ENCODE measurements at places on chromosomes 3 and 15.

- no peak for DNase-seq
These were observed 17.1 kb downstream of the RBP1 start for GRCh38 chr3:139522421-139522820.

DNA sequence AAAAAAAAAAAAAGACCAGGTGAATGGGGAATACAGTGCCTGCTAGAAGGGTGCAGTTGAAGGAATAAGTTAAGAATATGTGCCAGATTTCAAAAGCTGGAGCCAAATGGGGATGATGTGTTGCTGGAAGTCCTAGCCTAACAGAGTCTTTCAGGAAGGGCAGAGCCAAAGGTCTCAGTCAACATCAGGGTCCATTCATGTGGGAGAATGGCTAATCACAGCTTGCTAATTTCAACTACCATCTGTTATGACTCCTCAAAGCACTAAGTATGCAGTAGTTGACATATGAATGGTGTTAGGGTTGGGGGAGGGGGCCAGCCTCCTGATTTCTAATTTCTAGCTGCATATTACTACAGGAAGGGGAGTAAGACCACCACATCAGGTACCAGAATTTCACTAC is 4.4 kb downstream of the ZBTB38 start:
- DNase-seq, result no peak

DNA sequence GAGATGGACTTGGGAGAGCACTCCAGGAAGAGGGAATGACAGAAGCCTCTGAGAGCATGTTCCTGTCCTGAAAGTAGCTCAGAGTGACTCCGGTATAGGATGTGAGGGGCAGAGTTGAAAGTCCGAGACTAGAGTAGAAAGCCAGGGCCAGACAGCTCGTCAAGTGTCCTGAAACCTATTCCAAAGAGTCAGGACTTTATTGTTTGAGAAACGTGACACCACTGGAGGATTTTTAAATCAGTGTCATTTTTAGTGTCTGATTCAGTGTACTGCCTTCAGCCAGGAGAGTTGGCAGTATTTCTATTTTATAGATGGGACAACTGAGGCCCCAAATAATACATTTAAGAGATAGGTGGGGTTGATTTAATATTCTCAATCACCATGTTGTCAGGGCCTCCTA is 1.6 kb upstream of the RBMS3 start:
- DNase-seq, result no peak

- no peak for DNase-seq
These were observed 59.6 kb downstream of the LEKR1 start for GRCh38 chr3:156885761-156886160.

GRCh38 chr3:68912376-68912775 is 20.0 kb downstream of the TAFA4 start:
- no peak for DNase-seq

GRCh38 chr15:35014241-35014640 is 26.2 kb upstream of the ZNF770 start:
- no peak for DNase-seq

GRCh38 chr3:128319741-128320141 is 146.9 kb downstream of the DNAJB8 start:
- no peak for DNase-seq

DNA sequence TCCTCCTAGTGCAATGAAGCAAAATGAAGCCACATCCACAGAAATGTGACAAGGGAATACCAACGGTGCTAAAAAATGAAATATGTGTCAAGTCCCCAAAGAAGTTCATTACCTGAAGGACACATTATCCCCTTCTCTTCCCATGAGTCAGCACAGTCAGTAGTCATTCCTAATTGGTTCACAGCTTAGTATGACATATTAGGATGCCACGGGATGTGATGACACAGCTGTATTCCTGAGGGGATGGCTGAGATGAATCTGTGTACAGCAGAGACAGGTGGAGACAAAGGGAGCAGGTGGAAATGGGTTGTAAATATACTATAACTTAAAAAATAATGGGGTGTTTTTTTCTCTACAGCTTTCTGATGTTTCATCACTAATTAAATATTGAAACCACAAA is 273.4 kb downstream of the ARRDC4 start:
- DNase-seq, result no peak

GRCh38 chr15:83283813-83284558 is 478 bp downstream of the BNC1 start:
- DNase-seq, result no peak

GRCh38 chr15:46471096-46471495 is 836.3 kb downstream of the SQOR start:
- no peak for DNase-seq

- DNase-seq, result no peak
These were observed 25.2 kb downstream of the CCNL1 start for GRCh38 chr3:157134620-157135191.

- DNase-seq, result no peak
These were observed 162.8 kb downstream of the SMAD6 start for GRCh38 chr15:66864871-66865281.
